ENCODE measurements at places on chromosomes 12 and 14.

DNA sequence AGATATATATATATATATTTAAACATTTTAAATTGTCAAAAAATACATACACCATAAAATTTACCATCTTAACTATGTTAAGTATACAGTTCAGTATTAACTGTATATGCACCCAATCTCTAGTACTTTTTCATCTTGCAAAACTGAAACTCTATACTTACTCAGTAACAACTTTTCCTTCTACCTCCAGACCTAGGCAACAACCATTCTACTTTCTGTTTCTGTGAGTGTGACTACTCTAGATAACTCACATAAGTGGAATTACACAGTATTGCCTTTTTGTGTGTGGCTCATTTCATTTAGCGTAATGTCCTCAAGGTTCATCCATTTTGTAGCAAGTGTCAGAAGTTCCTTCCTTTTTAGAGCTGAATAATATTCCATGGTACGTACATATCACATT, 8.2 kb downstream of the FAM234B start:
- DNase-seq = no peak

GRCh38 chr14:102594514-102595175, 2.2 kb downstream of the RCOR1 start:
- DNase-seq = peak; percentile 77

DNA sequence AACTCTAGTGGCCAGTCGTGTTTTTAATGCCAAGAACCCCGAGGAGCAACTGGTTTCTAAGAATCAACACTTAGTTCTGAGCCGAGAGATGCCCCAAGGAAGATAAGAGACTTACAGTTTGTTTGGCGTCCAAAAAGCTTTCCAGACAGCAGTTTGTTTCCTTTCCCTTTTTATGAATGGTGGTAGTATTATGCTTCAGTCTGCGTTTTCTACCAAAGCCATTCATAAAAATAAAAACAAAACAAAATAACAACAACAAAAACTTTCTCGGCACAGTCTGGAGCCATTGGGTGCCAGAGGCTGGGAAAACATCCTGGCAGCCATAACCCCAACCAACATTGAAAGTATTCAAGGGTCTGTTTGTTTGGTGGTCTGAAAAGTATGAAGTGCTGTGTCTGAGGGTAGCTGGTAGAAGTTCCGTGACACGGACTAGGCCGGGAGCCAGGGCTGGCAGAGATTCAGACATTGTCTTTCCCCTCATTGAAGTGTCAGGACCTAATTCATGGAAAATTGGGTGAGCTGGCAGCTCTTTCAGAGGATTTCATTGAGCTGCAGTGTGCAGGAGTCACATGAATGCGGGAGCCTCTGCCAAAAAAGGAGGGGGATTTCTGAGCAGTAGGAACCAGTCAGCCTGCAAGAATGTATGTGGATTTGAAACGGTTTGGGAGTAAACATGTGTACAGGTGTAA, 124.2 kb downstream of the HMGA2 start:
- peak; percentile 66 for DNase-seq

GRCh38 chr12:11666131-11667050, 16.9 kb downstream of the ETV6 start:
- DNase-seq = no peak

DNA sequence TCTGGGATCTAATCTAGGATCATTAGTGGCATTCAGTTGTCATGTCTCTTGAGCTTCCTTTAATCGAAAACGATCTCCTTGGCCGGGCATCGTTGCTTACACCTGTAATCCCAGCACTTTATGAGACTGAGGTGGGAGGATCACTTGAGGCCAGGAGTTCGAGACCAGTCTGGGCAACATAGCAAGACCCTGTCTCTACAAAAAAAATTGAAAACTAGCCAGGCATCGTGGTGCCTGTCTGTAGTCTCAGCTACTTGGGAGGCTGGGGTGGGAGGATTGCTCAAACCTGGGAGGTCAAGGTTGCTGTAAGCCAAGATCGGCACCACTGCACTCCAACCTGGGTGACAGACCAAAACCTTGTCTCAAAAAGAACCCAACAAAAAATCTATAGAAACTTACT, 9.0 kb downstream of the PUS1 start:
- no peak for DNase-seq

GRCh38 chr12:63070709-63071108, 80.3 kb downstream of the AVPR1A start:
- no peak for DNase-seq

GRCh38 chr12:114921781-114922180, 237.8 kb upstream of the TBX3 start:
- DNase-seq = no peak

DNA sequence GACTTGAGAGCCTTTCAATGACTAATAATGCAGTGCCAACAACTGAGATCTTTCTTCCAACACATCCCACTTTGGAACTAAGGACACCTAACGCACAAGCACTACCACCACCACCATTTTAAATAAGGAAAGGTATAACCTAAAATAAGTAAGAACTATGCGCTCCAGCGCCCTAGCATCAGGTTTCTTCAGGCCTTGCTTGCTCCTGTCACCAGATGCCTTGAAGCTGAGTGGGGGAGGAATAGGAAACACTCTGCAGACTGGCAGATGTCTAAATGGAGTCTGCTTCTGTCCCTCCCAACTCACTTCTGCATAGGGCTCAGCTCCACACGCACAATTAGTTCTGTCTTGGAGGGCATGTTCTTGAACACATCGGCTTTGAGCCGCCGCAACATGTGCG, 15.1 kb downstream of the CHD4 start:
- DNase-seq = no peak

GRCh38 chr12:78864403-78864869, at the start of gene SYT1:
Gene SYT1 (plus strand): TSS chr12:78864774.
- DNase-seq = peak; percentile 86

DNA sequence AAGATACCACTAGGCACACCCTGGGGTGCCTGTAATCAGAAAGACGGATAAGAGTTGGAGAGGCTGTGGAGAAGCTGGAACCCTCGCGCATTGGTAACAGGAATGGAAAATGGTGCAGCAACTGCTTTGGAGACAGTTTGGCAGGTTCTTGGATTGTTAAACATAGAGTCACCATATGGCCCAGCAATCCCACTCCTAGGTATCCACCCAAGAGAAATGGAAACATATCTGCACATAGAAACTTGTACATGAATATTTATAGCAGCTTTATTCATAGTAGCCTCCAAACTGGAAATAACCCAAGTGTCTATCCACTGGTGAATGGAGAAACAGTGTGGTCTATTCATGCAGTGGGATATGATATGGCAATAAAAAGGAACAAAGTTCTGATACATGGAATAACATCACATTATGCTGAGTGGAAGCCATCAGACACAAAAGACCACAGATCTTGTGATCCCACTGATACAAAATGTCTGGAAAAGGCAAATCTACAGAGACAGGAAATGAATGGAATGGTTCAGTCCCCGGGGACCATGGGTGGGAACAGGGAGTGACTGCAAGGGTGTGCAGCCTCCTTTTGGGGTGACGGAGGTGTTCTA, 45.4 kb downstream of the JAG2 start:
- DNase-seq = no peak

DNA sequence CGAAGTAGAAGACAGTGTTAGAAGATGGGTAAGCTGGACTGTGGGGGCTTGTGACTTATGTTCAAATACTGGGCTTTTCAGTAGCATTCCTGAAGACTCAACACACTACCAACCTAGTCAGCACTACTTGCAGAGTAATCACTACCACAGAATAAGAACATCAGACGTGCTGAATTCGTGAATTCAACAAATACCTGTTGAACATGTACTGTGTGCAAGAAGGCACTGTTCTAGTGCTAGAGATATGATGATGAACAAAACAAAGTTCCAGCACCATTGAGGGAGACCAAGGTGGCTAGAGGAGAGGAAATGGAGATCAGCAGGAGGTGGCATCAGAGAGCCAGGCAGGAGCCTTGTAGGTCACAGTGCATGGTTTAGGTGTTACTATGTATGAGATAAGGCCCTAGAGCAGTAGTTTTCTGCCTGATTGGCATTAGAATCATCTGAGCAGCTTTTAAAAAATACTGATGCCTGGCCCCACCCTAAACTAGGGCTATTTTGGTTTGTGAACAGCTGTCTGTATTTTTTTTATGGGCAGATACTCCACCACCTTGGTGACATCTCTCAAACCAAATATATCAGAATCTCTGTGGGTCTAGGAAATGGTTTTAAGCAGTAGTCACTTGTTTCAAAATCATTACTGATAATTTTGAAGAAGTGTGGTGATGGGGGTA, 26.8 kb downstream of the FERMT2 start:
- no peak for DNase-seq

DNA sequence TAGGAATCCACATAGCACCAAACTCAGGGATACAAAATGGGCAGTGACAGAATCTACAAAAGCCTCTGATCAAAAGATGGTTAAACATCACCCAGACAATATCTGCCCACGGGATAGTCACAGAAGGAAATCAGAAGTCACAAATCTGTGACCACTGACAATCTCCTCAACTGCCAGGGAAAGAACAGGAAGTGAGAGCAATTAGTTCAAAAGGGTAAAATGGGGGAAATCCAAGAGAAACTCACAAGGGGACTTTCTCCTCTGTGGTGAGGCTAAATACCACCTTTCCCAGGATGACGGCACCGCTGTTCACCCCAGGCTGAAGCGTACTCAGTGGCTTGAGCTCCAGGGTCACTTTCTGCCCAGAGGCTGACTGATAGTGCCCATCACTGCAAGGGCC, 10.7 kb downstream of the TTC5 start:
- DNase-seq = no peak

- no peak for DNase-seq
Measured at GRCh38 chr14:68791902-68792677, 777 bp downstream of the ZFP36L1 start.

DNA sequence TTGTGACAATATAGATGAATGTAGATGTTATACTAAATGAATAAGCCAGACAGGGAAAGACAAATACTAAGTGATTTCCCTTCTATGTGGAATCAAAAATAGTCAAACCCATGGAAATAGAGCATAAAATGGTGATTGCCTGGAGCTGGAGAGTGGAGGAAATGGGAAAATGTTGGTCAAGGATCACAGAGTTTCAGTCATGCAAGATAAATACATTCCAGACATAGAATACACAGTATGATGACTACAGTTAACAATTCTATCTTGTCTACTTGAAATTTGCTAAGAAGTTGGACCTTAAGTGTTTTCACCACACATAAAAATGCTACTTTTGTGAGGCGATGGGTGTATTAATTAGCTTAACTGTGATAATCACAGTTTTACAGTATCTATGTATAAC, 1182.7 kb downstream of the AACS start:
- no peak for DNase-seq

DNA sequence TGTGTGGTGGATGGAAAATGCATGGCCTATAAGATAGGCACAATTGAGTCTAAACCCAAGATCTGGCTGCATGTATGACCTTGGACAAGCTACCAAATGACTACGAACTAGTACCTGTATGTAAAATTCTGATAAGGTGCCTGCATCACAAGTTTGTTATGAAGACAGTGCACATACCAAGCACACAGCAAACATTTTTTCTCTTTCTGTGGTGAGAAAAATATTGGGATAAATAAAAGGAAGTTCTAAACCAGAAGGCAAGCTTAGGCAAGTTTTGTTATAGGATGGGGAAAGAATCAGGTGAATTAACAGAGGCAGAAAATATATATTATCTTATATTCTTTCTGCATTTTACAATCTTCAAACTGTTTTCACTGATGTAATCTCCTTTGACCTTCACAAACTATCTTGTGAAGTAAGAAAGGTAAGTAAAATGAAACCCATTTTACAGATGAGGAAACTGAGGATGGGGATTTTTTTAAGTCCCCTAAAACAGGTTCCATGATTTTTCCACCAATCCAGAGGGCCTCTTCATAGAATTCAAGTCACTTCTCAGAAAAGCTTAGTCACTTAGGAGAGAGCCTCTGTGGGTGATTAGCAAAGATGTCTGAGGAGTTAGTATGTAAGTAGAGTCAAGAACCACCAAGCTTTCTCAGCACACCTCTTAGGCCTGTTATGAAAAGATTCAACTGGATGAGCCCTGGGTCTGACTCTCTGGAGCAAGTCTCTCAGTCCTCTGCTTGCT, 132.0 kb upstream of the RAP1B start:
- DNase-seq = no peak

- no peak for DNase-seq
Measured at GRCh38 chr14:53884601-53885000, 72.0 kb downstream of the BMP4 start.

DNA sequence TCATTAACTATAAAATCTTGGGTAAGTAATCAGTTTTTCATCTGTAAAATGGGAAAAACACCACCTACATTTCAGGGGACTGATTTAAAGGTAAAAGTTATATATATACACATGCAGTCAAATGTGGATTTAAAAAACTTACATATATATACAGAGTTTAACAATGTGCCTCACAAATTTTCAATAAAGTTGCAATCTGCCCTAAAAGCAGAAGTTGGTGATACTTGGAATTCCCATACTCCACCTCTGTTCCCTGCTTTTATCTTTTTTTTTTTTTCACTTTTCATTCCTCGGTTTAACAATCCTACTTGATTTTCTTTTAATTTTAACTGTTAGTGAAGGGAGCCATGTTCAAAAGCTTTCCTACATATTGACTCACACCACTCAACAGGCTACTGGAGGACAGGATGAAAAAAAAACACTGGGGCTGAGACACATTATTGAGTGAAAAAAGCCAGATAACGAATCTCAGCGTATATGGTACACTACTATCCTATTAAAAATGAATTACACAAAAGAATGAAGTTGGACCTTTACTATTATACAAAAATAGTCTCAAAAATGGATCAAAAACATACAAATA, 24.3 kb downstream of the SPPL3 start:
- DNase-seq = no peak

DNA sequence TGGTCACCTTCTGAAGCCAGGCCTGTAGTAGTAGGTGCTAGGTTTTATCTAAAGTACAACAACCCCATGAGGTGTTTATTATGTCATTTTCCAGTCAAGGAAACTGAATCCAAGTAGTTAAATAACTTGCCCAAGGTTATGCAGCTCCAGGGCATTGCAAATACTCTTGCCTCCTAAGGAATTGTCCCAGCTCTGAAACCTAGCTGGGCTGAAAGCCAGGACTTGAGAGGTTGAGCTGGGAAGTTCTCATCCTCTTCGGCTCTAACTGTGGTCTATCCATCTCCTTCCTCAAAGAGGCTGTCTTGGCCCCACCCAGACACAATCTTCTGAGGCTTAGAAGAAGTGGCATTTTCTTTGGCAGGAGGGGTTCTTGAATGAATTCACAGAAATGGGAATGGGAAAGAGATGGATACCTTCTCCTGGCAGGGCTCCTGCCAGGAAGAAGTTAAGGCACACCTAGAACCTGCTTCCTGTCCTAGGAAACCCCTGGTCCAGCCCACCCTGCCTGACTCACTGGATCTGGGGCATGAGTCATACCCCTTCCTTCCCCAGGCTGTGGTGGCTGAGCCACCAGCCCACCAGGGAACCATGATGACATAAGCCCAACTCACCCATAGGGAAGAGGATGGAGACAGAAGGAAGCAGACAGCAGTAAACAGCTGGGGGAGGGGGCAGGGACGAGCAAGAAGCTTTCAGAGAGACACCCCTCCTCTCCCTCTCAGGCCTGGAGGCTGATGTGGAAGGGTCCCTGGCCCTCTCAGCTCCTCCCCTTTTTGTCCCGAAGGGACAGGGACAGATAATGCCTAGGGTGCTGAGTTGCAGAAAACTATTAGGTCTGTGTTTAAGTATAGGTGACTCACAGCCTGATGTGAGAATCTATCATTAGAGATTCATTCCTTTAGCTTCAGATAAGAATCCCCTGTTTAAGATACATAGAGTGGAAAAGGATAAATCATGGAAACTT, 2.1 kb upstream of the PLEK2 start:
- peak; percentile 78 for DNase-seq

All from AG08396 (cell line).